ENCODE measurements at places on chromosomes 16 and 17.
A peak's percentile ranks its signal among the peaks of the same experiment; 100 is the strongest.

GRCh38 chr16:2213817-2214718, 572 bp downstream of the PGP start:
- peak; percentile 56 for DNase-seq

GRCh38 chr17:35257208-35257659, 14.4 kb downstream of the SLFN5 start:
- DNase-seq = no peak

DNA sequence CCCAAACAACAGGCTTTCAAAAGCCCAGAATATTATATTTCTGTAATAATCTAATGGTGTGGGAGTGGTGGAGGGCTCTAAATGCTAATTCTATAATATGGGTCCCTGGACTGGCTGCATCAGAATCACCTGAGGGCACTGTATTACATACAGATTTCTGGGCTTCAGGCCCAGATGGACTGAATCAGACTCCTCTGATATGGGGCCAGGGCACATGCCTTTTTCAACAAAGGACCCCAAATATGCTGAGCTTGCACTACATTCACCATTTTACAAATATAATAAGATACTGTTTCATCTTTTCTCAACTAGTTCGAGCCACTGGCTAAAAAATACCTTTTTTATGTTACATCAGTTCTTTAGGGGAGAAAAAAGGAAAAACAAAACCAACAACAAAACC, 309.7 kb downstream of the MAP2K6 start:
- no peak for DNase-seq

- DNase-seq = no peak
Measured at GRCh38 chr17:48910370-48910769, 2.2 kb downstream of the UBE2Z start.

- DNase-seq = no peak
Measured at GRCh38 chr17:33138627-33139026, 147.0 kb downstream of the SPACA3 start.

- DNase-seq = peak; percentile 64
Measured at GRCh38 chr17:15782866-15783265, 50.8 kb downstream of the TBC1D26 start.

DNA sequence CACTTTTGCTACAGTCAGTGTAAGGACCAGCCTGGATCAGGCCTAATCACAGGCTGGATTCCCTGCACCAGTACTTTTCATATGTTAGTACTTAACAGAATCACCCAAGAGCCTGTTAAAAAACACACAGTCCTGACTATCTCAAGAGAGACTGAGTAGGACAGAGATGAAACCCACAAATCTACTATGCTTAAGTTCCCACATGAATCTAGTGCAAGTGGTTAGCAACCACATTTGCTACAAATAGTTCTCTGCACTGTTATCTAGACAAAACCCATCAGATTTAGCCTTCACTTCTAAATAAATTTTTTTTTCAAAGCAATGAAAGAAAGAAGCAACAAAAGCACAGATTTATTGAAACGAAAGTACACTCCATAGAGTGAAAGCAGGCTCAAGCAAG, 38.9 kb downstream of the SSH2 start:
- no peak for DNase-seq

DNA sequence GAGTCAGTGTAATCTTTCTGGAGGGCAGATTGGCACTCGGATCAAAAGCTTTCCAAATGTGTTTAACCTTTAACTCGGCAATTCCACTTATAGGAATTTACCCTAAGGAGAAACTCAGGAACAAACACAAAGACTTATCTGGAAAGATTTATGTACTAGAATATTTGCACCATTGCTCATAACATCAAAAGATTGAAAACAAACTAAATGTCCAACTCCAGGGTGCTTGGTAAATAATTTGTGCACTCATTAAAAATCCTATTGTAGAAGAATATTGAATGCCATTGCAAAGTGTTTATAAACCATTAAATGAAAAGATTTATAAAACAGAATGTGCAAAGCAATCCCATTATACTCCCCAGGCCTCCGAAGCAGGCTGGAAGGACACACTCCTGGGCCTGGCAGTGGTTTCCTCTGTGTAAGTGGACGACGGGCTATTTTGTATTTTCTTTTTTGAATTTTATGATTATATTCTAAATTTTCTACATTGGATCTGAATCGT, 18.7 kb upstream of the RBFOX3 start:
- DNase-seq = no peak

DNA sequence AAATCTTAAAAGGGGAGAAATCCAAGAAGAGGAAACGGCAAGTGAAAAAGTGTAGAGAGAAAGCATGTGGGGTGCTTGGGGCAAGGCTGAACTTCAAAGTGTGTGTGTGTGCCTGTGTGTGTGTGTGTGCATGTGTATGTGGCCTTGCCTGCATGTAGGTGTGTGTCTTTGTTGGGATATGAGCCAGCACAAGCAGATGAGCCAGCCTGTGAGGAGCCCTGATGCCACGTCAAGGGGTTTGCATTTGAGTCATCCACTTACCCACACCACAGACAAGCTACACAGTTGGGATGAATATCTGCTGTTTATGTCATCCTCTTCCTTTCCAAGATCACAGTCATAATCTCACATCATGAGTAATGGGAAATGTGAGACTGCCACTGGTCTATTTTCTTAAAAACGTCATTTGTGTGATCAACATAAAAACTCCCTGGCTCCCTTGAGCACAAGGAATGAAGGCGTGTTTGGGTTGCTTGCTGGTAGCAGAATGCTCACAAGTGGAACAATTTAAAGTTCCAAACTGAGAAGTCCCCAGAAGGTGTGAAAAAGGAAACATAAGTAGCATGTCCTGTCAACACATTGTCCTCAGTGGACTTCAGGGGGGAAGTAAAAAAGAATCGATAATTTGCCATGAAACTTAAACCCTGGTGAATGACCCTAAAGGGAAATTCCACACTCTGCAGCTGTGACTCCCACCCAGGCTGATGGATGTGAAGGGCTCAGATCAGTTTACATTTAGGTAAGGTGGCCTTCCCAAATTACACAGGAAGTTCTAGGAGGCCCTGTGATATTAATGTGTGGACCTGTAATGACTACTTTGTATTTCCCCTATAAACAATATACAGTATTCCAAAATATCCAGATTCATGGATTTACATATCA, 14.7 kb downstream of the KCTD19 start:
- DNase-seq = peak; percentile 93

DNA sequence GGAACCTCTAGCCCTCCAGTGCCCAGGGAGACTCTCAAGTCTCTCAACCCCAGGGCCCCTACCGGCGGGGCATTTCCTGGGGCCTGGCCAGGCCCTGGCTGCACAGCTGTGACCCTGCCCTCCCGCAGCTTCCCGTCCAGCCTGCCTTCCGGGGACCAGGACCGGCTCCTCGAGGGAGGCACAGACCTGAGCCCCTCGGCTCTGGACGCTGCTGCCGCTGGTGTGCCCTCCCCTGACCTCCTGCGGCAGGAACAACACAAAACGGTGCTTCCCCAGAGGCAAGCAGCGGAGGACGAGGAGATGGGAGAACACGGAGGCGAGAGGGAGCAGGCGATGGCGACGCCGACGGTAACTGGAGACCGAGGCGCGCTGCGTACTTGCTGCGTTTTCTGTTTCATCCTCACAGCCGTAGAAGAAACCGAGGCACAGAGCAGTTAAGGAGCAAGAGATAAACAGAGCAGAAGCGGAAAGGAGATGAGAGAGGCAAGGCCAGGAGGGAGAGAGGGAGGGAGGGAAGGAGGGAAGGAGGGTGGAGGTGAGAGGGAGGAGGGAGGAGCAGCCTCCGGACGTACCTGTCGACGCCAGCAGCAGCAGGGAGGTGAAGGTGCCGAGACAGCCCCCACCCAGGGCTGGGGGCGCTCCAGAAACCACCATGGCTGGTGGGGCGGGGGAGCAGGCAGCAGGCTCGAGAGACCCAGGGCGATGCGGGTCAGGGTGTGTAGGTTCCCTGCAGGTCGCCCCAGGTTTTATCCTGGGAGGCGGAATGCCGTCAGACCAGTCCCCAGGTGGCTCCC, at the start of gene PRSS22:
PRSS22 (minus strand) TSS at position 720 of the 794 bp plus-strand sequence; CDS start at position 654, 66 bp downstream.
- peak; percentile 42 for DNase-seq

GRCh38 chr17:53141731-53142130, 681.0 kb upstream of the KIF2B start:
- no peak for DNase-seq

- DNase-seq = no peak
Measured at GRCh38 chr17:70454377-70454776, 285.0 kb downstream of the KCNJ2 start.

- no peak for DNase-seq
Measured at GRCh38 chr16:50021544-50021943, 3.5 kb upstream of the CNEP1R1 start.

- DNase-seq = peak; percentile 82
Measured at GRCh38 chr17:28712032-28712704, 480 bp upstream of the PROCA1 start.

DNA sequence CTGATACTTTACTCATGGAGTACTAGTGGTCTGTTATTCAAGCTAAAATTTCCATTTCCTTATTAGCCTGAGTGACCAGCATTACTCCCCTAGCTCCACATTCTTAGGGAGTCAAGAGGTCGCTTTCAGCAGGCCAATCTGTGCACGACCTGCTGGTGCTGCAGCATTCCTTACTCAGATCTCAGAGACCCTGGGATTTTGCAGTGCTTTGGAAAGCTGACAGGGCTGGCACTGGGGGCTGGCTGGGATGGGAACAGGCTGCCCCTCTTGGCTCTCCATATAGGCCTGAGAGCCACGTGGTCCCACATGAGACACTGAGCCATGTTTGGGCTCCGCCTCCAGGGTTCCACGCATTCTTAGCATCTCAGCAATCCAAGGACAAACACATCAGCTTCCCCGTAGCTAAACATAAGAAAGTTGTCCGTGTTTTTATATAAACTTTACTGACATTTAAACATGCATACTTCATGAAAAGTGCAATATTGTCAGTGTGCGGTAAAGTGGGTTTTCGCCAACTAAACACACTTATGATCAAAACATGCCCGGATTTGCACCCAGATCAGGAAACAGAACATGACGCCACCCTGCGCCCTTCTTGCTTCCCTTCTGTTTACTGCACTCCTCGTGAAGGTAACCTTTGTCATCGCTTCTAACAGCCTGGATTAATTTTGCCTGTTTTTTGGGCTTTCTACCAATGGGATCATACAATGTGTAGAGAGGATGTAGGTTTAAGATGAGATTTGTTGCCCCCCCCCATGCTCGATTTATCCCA, 254.5 kb upstream of the CACNG5 start:
- DNase-seq = no peak

GRCh38 chr17:7580604-7581575, 1.5 kb downstream of the CD68 start:
- peak; percentile 46 for DNase-seq

- DNase-seq = no peak
Measured at GRCh38 chr17:10337976-10338375, 34.8 kb downstream of the MYH13 start.

- DNase-seq = no peak
Measured at GRCh38 chr17:45368651-45369050, 51.8 kb upstream of the MAP3K14 start.

DNA sequence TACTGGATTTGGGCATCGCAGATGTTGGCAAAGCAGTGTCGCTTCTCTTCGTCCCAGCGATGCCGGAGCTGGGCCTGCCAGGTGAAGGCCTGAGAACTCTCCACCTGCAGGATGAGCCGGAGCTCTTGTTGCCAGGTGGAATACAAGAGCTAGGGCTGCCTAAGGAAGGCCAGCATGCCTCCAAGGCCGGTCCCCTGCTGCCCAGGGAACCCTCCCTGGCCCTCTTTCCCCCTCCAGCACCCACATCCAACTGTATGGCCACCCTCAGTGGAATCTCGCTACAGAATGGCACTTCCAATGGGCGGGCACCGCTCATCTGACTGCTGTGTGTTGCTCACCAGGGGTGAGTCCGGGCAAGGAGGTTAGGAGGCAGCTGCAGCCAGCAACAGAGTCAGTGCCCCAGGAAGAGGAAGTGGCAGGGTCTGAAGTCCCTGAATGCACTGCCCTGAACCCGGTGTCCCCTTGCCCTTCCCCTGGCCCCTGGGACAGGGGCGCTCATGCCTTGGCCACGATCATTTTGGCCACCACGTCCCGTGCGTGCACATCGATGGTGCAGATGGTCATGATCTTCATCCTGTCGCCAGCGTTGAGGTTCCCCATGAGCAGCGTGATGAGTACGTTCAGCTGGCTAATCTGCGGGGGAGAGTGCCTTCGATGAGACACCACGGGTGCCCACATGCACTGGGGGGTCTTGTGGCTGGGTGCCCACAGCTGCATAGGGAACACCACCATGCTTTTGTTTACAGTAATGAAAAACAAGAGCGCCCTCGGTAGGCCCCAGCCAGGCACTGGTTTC, 75.8 kb downstream of the DNAH17 start:
- peak; percentile 60 for DNase-seq

GRCh38 chr17:41107941-41108450, 2.8 kb downstream of the KRTAP4-9 start:
- no peak for DNase-seq

GRCh38 chr16:73544826-73545225, 496.9 kb upstream of the ZFHX3 start:
- DNase-seq = no peak

- no peak for DNase-seq
Measured at GRCh38 chr17:75615301-75615700, 17.9 kb upstream of the SMIM5 start.

GRCh38 chr16:24075931-24076716, 180.0 kb upstream of the CACNG3 start:
- DNase-seq = no peak

DNA sequence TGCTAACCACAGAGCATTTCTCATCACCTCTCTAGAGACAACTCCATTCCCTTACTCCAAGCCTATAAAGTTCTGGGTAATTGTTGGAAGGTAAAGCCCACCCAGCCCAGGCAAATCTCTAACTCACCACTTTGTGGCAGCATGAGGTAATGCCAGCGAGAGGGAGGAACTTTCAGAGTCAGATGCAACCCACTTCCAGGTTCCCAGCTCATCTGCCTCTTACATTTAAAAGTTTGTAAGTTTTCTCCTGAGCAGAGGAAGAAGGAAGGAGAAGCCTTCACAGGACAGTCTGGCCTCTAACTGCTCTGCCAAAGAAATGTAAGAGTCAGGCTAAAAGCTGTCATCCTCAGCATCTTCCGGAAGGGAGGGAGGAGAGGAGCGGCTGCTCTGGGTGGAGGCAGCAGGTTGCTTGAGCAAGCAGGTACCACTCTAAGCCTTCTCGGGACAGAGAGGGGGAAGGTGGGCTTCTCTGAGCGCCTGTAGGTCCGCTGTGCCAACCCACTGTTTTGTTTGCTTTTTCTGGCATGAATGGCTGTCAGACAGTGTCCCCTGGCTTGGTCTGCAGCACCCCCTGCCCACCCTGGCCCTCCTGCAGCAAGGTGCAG, 1.0 kb downstream of the ZNF319 start:
- peak; percentile 50 for DNase-seq

DNA sequence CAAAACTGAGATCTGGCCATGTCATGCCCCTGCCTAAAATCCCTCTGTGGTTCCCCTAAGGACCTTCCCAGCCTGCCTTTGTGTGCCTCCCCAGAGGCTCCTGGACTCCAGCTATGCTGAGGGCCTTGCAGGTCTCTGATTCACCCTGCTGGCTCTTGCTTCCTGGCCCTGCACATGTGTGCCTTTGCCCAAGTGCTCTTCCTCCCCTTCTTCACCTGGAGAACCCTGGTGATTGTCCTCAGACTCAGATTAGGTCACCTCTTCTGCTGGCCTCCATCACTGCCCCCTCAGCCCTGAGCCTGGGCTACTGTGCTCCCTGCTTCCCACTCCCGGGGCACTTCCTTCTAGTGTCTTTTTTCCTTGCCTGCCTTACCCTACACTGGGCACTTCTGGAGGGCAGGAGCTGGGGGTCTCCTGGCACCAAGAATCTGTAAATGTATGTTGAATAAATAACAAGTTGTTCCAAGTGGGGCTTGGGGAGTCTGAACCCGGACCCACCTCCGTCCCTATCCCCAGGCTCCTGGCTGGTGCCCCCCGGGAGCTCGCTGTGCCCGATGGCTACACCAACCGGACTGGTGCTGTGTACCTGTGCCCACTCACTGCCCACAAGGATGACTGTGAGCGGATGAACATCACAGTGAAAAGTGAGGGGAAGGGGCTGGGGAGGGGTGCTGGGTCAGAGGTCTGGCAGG, 7.8 kb downstream of the ITGA3 start:
- peak; percentile 39 for DNase-seq

Measured in suppressor macrophage treated with lipopolysaccharide for 1 hour (primary cell).